ENCODE measurements at places on chromosomes 13 and 19.

DNA sequence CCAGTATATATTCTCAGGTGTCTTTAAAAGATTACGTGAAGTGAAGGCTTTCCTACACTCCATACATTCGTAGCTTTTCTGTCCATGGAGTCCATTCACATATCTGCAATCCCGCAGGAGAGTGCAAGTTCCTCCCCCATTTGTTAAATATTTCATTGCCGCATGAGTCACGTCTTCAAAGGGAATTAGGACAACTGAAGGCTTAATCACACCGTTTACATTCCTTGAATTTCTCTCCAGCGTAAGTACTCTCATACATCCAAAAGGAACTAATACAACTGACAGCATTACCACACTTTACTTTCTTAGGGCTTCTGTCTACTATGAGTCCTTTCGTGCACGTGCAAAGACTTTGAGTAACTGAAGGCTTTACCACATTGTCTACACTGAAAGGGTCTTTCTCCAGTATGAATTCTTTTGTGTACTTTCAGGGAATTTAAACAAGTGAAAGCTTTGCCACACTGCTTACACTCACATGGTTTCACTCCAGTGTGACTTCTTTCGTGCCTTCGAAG lies 29.0 kb upstream of the ZNF564 start:
- DNase-seq, result no peak

- no peak for DNase-seq
Observed at GRCh38 chr13:96090240-96091101, 564 bp downstream of the HS6ST3 start.

DNA sequence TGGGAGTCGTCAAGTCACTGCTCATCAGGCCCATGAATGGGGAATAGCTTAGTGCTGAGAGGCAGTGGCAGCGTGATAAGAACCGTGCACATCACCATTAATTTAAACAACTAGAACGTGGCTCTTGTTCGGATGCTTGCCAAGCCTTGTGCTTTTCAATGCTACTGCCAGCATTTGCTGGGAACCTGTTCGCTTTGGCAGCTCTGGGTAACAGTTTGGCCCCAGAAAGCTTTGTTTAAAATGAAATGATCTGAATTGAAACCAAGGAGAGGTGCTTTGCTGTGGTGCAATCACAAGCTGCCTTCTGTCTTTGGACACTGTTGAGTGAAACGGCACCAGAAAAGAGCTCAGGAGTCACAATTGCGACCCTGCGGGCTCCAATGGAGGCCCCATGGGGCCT lies 53.5 kb upstream of the OLFM4 start:
- no peak for DNase-seq

DNA sequence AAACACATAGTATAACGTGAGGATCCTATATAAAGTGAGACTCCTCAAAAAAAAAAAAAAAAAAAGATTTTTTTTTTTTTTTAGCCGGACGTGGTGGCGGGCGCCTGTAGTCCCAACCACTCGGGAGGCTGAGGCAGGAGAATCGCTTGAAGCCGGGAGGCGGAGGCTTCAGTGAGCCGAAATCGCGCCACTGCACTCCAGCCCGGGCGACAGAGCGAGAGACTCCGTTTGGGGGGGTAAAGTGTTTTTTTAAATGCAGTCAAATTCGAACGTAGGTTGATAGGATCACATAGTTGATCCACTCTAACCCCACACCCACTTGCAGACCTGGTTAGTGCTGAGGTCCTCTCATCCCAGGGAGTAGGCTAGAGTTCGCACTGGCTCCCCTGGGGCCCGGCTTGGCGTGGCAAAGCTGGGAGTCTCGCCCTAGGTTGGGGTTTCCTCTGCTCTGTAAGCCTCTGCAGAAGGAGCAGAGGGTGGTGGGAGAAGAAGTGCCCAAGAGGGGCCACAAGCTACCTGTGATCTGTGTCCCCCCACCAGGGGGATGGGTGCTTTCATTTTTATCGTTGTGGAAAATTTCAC lies 6.5 kb downstream of the RNF225 start:
- DNase-seq, result no peak

GRCh38 chr19:4379383-4380253 lies 20.7 kb downstream of the SH3GL1 start:
- DNase-seq, result no peak

- DNase-seq, result no peak
Observed at GRCh38 chr19:49520705-49521319, 7.0 kb upstream of the RCN3 start.

DNA sequence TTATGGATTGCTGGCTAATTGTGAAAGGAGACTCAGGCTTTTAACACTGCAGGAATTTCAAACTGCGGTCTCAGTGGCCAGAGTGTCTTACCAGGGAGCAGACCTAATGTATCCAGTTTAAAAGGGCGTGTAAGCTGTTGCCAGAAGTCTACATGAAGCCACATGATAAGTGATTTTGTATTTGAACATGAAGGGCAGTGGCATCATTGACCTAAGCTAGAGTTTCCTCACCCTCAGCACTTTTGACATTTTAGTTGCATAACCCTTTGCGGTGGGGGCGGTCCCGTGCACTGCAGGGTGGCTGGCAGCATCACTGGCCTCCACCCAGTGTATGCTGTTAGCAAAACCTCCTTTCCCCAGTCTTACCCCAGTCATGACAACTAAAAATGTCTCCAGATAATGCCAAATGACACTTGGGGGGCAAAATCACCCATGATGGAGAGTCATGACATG lies 23.7 kb upstream of the GPR18 start:
- peak; percentile 33 for DNase-seq

- DNase-seq, result no peak
Observed at GRCh38 chr13:51541809-51542258, 42.4 kb upstream of the WDFY2 start.

- DNase-seq, result no peak
Observed at GRCh38 chr13:102399791-102400674, 1.8 kb downstream of the FGF14 start.

DNA sequence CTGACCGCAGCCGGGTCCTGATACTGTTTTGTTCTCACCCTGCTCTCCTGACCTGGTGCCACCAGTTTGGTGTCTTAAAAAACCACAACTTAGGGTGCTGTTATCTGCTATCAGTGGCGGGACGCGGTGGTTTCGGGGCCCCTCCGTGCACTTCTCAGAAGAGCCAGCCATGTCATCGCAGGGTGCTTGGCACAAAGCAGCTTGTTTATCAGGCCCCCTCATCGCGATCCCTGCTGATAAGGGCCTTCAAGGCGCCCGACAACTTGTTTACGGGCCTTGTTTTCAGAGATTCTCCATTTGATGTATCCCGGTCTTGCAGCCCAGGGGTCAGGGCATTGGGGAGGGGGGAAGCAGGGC lies 58.1 kb upstream of the KLF2 start:
- DNase-seq, result peak; percentile 44

- DNase-seq, result no peak
Observed at GRCh38 chr19:47531640-47532387, 17.0 kb upstream of the NAPA start.

GRCh38 chr13:111620166-111620565 lies 299.7 kb downstream of the TEX29 start:
- DNase-seq, result no peak

GRCh38 chr19:13083627-13084026 lies 19.0 kb downstream of the LYL1 start:
- DNase-seq, result no peak

- DNase-seq, result no peak
Observed at GRCh38 chr13:102131246-102131645, 270.6 kb downstream of the FGF14 start.

GRCh38 chr19:45526143-45526542 lies 18.9 kb downstream of the VASP start:
- no peak for DNase-seq

- no peak for DNase-seq
Observed at GRCh38 chr19:48403606-48404005, 10.1 kb downstream of the GRIN2D start.

GRCh38 chr13:76879203-76879882 lies 6.9 kb downstream of the KCTD12 start:
- DNase-seq, result peak; percentile 6

- DNase-seq, result no peak
Observed at GRCh38 chr19:4705413-4706131, 18.1 kb downstream of the DPP9 start.

DNA sequence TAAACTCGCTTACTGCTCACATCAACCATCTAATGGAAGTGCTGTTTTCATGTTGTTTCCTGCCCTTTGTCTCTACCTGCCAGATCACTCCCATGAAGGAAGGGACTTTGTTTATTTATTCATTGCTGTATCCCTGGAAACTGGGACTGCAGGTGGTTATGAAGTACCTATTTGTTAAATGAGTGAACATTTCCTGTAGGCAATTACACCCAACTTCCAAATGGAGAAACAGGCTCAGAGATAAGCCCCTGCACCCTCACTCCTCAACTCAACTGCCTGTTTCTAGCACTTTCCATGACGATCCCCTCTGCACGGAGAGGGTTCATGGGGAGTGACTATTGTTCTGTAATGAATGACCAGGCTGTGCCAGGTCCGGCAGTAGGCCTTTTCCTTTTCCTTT lies 1.9 kb upstream of the SELENOW start:
- DNase-seq, result no peak

- no peak for DNase-seq
Observed at GRCh38 chr13:109764470-109765291, 21.7 kb downstream of the IRS2 start.

DNA sequence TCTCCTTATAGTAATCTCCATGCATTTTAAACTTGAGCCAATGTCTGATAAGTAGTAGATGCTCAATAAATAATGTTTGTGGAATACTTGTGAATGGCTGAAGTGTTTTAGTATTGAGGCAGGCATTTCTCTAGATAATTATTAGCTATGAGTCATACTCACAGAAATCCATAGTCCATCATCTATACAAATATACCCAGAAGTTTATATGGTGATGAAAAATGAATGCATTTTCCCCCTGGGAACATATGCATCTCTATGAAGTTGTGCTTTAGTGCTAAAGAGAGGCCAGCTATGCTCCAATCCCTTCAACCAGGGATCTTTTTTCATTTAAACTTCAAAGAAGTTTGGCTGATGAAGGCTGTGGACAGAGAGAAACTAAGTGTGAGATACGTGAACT lies 17.2 kb downstream of the MBNL2 start:
- DNase-seq, result no peak

- DNase-seq, result no peak
Observed at GRCh38 chr13:63629591-63629990, 2213.9 kb upstream of the PCDH20 start.

- DNase-seq, result no peak
Observed at GRCh38 chr19:3470500-3471128, 9.7 kb downstream of the SMIM24 start.

GRCh38 chr19:55303477-55303876 lies 19.7 kb downstream of the BRSK1 start:
- DNase-seq, result no peak

DNA sequence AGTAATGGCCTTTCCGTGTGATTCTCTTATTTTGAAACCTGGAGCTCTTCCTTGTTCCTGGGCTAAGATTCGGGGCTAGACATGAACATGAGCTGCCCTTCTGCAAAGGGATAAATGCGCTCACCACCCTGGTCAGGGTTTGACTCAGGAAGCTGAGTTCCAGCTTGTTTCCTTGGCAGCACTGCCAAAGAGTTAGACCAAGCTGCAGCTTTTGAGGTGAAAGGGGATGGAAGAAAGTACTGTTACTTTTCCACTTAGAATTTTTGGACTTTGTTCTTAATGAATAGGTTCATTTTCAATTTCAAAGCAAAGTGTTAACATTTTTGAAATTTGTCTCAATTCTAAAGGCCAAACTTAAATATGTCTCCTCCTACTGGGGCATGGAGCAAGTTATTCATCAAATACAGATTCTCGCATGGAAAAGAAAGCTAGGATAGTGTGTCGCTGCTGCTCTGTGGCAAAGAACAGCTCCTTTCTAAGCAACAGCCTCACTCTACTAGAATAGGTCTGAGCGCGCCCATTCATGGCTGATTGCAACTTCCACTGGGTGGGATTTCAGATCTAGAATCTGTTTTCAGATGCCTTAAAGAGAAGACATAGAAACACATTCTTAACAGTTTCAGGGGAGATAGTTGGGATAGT lies 2.2 kb downstream of the RGCC start:
- DNase-seq, result no peak

DNA sequence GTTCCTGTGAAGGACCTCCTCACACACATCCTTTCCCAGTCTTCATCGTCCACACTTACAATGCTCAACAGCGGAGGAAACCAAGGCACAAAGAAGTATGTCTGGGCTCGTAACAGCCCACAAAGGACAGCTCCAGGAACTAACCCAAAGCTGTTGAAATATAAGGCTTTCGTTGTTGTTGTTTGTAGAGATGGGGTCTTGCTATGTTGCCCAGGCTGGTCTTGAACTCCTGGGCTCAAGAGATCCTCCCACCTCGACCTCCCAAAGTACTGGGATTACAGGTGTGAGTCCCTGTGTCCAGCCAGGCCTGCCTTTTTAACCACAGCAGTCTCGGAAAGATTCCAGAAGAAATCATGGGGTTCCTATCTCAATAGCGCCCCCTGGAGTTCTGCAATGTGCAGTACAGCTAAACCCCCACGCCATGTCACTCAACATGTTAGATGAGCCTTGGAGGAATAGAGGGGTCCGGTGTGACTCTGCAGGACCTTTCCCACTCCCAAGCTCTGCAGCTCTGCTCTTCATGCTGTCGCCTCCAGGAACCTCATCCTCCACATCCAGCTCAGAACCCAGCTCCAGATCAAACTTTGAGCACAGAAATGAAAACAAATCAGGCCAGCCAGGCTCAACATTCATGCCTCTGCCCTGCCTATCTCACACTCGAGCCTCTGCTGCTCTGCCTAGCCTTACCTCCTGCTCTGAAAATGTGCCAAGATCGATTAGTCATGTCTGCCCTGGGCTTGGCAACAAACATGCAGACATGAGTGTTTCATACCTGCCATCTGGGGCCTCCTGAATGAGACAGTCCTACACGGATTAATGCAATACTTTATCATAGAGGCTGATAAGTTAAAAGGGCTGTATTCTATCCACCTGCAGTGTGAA lies 7.5 kb downstream of the PLA2G4C start:
- no peak for DNase-seq

- DNase-seq, result no peak
Observed at GRCh38 chr13:37014609-37015008, 14.0 kb downstream of the EXOSC8 start.

Measured in stimulated activated CD8-positive, alpha-beta memory T cell treated with anti-CD3 and anti-CD28 coated beads, Interleukin-2, amount 100 ng/mL, for 48 hours (primary cell).